ENCODE measurements at places on chromosomes 2 and 18. TPM values are rescaled to one million over a fixed set of nuclear protein-coding genes. Genes with fewer than 3 reads are reported as not detected.
A peak's percentile ranks its signal among the peaks of the same experiment; 100 is the strongest.

GRCh38 chr2:162219426-162219825, 23.8 kb downstream of the FAP start:
- DNase-seq: peak; percentile 50

DNA sequence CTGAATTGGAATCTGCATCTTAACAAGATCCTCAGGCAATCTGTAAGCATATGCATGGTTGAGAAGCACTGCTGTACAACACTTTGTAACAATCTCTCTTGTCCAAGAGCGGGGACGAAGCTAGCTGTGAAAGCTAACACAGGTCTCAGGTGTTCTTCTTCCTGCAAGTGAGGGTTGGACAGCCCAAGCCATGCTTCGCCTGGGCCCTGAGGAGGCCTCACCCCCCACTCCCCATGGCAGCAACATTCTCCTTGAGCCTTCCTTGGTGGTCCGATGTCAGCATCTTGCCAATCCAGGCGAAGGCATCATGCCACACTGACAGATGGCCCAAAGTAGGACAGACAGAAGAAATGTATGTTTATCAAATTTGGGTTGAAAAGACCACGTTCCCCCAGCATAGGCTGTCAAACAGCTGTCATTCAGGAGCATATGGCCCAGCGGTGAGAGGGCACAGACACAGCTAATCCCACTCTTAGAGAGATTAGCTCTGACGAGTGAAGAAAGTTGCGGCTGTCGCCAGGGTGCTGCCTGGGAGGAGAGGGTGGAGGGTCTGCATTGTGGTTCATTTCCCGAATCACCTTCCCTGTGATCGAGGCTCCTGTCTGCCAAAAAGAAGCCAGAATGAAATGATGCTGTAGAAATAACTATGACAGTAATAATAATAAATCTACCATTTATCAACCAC, 344.7 kb downstream of the MYCN start:
- peak; percentile 40 for DNase-seq

DNA sequence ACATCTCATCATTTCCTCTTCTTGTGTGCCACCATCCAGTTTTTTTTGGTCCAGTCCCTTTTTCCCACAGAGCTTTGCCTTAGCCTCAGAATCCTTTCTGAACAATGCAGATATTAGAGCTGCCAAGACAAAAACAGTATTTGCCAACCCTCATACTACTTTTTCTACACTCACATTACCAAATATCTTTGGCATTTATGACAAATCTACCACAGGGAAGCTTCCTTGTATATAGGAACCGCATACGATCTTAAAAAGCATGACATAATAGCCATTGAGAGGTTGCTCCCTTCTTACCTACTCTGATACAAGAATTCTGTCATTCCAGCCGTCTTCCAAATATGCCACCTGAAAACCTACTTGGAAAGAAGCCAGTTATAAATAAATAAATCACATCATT, 9.4 kb downstream of the ZNF24 start:
- DNase-seq: no peak

DTNA gene
- 105 TPM for total RNA-seq

CNDP1 gene
- total RNA-seq: not detected

DNA sequence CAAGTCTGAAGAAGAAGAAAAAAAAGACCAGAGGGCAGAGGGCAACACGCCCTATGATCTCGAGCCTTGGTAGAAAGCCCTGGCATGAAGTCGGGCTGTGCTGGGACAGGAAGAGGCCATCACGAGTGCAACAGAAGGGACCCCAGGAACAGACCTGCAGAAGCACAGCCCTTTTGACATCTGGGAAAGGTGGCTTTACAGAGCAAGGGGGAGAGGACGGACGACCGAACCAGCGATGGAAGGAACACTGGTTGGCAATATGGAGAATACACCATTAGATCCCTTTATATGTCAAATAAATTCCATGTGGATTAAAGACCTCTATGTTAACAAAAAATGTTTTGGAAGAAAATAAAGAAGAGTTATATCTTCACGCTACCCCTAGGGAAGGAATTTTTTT, 10.7 kb downstream of the KIF1A start:
- DNase-seq: no peak

DNA sequence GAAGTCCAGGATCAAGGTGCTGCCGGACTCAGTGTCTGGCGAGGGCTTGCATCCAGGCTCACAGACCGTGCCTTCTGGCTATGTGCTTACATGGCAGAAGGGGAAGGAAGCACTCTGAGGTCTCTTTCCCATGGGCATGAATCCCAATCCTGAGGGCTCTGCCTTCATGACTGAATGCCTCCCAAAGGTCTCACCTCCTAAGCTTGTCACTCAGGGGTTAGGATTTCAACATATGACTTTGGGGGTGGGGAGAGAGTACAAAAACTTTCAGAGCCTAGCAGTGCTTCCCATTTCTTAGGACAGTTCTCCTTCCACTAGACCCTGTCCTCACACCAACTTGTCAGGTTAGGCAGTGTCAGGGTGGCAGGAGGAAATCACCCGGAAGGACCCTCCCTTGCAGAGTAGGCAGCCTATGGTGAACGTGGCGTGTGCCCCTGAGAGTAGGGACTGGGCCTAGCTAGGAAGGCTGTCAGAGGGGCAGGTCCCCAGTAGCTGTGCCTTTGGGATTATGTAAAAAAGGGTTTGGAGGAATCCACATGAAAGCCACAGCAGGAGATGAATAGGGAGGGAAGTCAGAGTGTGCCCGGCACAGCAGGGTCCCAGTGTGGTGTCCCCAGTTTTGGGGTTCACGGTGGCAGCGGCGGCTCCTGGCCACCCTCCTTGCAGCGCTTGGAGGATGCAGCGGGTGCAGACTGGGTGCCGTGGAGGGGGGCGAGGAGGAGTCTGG, 233.3 kb downstream of the LDLRAD4 start:
- no peak for DNase-seq

All from tongue (tissue), 3 donors.